Myocyte (in vitro differentiated cells): ENCODE measurements at places on chromosomes 2 and 18. TPM values are rescaled to one million over a fixed set of nuclear protein-coding genes. Genes with fewer than 3 reads are reported as not detected.
A peak's percentile ranks its signal among the peaks of the same experiment; 100 is the strongest.

- no peak for DNase-seq
Measured at GRCh38 chr2:54706622-54707021, 16.8 kb upstream of the EML6 start.

- DNase-seq: no peak
Measured at GRCh38 chr2:158743879-158744278, 51.2 kb upstream of the DAPL1 start.

DNA sequence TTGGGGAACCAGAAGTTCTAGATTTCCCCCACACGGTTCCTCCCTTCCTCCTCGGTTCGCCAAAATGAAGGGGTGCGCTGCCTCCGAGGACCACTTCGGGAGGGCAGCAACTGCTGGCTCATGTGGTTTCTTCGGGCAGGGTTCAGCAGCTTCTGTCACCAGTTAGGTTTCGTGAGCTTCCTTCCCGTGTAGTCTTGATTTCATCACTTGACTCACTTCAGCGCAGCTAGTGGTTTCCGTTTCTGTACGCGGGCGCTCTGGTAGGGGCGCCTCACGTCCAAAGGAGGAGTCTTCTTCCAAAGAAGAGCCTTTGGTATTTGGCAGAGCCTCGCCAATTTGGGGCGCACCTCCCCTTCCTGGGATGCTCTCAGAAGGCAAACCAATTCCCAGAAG lies 485 bp upstream of the GALNT3 start:
- peak; percentile 30 for DNase-seq

GRCh38 chr2:210421916-210422315 lies 54.6 kb downstream of the LANCL1 start:
- DNase-seq: peak; percentile 68

- peak; percentile 42 for DNase-seq
Measured at GRCh38 chr2:42147641-42148274, 21.4 kb upstream of the EML4 start.

The SEC11C gene
- 16.1 and 24.3 TPM in 2 replicates for total RNA-seq

DNA sequence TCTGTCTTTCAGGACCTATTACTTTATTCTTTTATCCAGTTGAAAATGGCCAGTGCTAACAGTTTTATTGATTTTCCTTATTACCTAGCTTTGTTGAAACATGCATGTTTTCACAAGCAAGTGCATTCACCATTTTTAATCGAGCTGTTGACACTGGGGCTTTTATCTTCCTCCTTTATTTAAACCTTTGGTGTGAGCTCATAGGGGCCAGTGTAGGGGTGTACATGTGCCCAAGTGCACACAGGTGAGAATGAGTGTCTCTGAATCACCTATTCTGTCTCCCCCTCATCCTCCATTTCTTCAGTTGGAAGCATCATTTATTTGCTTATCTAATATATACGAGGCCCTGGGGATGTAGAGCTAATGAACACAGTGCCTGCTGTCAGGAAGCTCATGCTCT lies 199.1 kb downstream of the PRKCE start:
- DNase-seq: no peak
